ENCODE measurements at places on chromosomes 5 and 9.

GRCh38 chr9:114321759-114322158, 1.1 kb upstream of the ORM1 start:
- DNase-seq, result no peak

DNA sequence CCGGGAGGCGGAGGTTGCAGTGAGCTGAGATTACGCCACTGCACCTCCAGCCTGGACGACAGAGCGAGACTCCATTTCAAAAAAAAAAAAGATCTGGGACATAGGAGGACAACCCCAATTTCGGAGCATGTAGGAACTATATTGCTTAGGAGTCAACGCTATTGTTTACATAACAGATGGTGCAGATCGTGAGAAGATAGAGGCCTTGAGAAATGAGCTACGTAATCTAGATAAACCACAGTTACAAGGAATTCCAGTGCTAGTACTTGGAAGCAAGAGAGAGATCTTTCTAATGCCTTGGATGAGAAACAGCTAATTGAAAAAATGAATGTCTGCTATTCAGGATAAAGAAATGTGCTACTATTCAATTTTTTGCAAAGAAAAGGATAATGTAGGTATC, 20.3 kb downstream of the TBC1D2 start:
- DNase-seq, result no peak

GRCh38 chr5:178695556-178695955, 34.9 kb downstream of the ZNF354A start:
- DNase-seq, result no peak

GRCh38 chr9:94881940-94882339, 155.4 kb downstream of the AOPEP start:
- no peak for DNase-seq

- no peak for DNase-seq
Observed at GRCh38 chr5:27875148-27875547, 836.8 kb upstream of the CDH9 start.

DNA sequence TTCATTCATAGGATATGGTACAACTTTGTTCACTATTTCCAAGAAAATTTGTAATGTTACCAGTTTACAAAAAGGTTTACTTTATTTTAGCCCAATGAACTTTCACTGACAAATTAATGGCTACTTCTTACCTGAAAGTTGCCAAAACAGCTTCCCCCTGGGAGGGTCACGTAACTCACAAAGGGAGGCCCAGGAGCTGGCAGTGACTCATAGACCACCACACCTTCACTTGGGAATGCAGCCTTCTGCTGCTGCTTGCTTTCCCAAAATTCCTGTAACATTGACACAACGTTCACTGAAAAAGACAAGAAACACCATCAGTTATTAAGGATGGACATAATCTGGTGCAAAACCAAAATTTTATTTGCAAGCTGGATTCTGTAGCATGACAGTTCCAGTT, 18.1 kb downstream of the LIX1 start:
- DNase-seq, result no peak

DNA sequence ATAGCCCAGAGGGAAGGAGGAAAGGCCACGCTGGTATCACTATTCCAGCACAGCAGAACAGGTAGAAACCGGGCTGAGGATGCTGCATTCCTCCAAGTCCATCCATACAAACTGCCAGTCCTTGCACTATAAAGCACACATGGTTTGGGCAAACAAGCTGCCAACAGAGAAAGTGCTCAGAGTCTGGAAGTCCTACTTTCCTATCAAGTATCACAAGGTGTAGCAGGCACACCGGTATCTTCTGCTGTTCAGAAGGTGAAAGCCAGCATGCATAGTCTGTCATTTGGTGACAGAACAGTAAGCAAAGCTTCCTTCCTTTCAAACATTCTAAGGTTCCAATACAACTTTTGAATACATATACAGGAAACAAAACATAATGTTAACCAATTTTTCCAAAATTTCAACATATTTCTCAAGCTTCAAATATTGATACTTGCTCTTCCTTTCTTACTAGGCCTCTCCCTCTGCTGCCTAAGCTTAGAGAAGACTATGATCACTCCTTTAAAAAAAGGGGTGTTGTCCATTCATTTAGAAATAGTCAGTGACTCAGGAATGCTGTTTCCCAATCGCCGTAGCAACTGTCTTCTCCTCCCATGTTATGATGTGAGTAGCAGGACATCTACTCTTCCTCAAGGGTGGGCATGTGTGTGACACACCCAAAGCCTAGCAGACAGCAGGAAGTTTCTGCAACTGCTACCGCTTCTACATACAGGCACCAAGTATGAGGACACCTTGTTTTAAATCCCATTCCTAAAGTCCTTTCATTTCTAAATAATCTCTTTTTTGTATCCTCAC, 14.7 kb downstream of the DIAPH1 start:
- peak; percentile 72 for DNase-seq

DNA sequence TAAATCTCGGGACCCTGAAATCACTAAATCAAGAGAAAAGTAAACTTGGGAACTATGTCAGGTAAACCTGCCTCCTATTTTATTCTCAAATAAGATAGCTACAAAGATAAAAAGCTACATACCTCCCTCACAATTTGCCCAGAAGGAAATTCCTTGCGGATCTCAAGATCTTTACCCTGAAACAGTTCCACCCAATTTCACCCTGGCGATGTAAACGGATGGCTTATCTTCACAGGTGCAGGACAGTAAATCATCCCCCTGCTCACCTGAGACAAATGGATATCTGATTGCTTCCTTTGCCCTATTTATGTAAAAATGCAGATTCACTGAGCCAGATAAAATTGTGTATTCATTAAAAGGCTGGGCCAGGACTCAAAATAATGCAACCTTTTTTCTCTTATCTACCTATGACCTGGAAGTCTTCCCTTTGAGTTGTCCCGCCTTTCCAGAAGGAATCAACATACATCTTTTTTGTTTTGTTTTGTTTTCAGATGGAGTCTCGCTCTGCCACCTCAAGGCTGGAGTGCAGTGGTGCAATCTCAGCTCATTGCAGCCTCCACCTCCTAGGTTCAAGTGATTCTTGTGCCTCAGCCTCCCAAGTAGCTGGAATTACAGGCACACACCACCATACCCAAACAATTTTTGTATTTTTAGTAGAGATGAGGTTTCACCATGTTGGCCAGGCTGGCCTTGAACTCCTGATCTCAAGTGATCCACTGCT, 13.8 kb downstream of the TMEM267 start:
- no peak for DNase-seq

- no peak for DNase-seq
Observed at GRCh38 chr5:120375248-120375647, 88.9 kb upstream of the PRR16 start.

DNA sequence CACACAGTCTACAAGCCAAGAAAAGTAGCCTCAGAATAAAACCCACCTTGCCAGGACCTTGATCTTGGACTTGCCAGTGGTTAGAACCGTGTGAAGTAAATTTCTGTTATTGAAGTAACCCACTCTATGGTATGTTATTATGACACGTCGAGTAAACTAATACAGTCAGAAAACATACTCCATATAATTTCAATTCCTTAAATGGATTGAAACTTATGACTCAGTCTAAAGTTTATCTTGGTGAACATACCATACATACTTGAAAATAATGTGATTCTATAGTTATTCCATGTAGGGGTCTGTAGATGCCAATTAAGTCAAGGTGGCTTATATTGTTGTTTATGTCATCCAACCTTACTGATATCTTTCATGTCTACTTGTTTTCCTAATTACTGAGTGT, 950.7 kb downstream of the TLE4 start:
- DNase-seq, result no peak

- DNase-seq, result no peak
Observed at GRCh38 chr5:99349787-99350186, 421.0 kb upstream of the CHD1 start.

GRCh38 chr9:72581694-72582093, 60.3 kb downstream of the TMC1 start:
- DNase-seq, result no peak

DNA sequence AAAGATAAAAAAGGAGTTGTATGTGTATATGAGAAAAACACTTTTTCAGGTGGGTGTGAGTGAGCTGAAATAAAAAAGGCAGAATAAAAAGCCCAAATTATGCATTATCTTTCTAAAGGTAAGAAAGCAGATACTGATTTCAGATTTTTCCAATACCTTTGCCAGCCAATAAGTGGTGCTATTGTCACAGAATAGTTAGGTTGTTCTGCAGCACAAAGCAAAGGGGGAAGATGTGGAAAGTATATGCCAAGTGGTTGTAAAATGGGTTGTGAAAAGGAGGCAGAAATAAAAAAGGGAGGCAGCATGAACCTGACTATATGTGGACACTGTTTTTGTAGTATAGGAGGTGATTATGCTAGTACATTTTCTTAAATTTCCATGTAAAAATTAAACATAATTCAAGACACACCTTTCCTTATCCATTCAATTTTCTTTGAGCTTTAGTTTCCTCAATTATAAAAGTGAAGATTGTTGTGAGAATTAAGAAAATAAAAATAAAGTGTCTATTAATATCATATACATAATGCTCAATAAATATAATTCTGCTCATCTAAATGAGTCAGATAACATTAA, 106.7 kb downstream of the SMIM15 start:
- no peak for DNase-seq

GRCh38 chr9:106718936-106719335, 144.0 kb upstream of the ZNF462 start:
- DNase-seq, result no peak

GRCh38 chr5:20360263-20360662, 372.3 kb upstream of the CDH18 start:
- peak; percentile 17 for DNase-seq

DNA sequence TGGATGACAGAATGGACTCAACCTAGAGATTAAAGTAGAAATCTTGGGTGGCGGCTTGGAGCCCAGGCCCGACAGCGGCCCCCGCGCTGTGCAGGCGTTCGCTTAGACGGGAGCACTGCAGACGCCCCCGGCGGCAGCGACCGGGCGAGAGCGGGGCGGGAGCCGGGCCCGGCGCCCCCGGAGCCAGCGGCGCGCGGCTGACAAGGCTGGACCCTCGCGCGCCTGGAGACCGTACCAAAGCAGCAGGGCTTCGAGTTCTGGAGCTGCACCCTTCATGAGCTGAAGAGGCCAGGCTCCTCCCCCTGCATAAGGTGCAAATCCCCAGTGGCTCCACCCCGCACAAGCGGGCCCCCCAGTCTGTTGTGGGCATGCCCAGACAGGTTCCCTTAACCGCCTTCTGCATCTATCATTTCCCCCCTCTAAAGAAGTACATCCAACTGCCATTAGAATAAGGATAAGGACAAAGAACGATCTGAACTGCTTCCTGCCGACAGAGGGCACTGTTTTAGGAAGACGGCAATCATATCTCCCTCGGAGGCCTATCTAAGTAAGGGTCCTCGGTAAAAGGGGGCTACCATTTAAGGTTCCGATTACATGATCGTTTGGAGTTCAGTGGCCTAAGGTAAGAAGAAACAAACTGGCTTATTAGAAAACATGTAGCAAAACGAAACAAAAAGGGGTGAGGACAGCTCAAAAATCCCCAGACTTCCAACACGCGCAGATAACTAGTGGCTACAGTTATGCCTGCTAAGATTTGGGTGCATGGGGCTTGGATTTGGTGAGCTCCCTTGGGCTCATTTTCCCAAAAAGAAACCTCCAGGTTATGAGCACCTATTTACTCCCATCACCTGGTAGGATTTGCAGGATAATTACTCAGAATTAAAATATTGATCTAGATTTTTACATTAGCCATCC, 66.3 kb downstream of the RGMB start:
- DNase-seq, result no peak

DNA sequence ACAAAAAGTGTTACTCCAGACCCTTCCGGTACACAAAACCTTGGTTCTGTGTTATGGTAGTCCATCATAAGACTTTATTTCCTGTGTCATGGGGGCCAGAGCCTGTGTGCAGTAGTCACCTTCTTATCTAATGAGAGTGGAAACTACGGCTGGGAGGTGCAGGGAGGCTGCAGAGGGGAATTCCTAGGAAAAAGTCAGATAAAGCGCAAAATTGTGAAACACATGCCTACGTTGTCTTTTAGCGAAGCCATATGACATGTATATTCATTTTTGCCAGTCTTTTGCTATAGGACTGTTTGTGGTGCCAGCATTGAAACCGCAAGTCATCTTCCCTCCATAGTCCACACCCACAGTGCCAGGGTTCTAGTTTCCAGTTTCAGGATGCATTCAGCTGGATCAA, 80.7 kb downstream of the PPARGC1B start:
- DNase-seq, result no peak

GRCh38 chr5:55320571-55320970, 12.8 kb downstream of the MTREX start:
- DNase-seq, result no peak

GRCh38 chr9:4596165-4596922, 65.8 kb upstream of the PLPP6 start:
- no peak for DNase-seq

DNA sequence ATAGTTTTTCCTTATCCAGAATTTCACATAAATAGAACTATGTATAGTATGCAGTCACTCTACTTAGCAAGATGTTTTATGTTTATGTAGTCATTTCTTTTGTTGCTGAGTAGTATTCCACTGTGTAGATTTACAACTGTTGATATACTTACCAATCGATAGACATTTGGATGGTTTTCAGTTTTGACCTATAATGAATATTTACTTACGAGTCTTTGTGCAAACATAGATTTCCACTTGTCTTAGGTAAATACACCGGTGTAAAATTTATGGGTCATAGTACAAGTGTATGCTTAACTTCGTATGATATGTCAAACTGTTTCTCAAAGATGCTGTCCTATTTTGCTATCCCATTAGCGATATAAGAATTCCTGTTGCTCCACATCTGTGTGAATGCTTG, 19.7 kb upstream of the OR2K2 start:
- no peak for DNase-seq

GRCh38 chr5:32504989-32505596, 60.6 kb upstream of the ZFR start:
- DNase-seq, result peak; percentile 91

GRCh38 chr5:135364421-135365262, 34.4 kb downstream of the MACROH2A1 start:
- DNase-seq, result no peak

DNA sequence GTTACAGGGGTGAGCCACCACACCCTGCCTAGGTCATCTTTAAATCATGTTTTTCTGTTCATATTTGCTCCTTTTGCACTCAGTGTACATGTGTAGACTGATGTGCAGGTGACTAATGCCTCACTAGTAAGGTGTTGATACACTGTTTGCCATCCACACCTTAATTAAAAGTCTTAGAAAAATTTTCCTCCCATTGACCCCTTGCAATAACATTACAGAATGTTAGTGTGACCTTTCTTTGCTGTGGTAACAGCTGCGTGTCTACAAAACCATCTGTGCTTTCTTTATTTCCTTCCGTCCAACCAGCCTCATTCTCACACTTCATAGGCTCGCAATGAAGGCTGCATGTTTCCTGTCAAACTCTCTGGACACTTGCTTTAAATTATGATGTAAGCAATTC, 6.6 kb upstream of the CEMIP2 start:
- no peak for DNase-seq
